Mesothelial cell of epicardium (in vitro differentiated cells): ENCODE measurements at places on chromosomes 16 and 17. TPM values are rescaled to one million over a fixed set of nuclear protein-coding genes. Genes with fewer than 3 reads are reported as not detected.

DNA sequence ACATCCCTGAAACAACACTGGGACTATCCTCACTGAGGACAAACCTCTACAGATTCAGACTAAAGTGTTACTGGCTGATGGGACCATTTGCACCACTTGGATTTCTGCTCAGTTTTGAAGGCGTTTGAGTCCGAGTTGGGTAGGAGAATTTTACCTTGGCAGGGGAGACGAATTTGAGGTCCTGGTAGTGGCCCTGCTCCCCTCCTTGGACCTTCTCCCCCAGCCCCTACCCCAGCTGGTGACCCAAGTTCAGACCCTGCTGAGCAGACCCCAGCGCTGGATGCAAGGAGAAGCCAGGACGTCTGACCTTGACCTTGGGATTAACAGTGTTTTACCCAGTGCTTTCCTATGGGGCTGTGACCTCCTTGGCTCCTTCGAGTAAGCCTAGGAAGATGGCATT, 13.6 kb downstream of the CACNG5 start:
- no peaks in the 10 kb centered on the region for H3K4me1 ChIP-seq
- no peak overlapping the region for H3K27ac ChIP-seq
- DNase-seq: no peak
- peaks cover 21% of the 10 kb centered on the region for H3K27me3 ChIP-seq

DNA sequence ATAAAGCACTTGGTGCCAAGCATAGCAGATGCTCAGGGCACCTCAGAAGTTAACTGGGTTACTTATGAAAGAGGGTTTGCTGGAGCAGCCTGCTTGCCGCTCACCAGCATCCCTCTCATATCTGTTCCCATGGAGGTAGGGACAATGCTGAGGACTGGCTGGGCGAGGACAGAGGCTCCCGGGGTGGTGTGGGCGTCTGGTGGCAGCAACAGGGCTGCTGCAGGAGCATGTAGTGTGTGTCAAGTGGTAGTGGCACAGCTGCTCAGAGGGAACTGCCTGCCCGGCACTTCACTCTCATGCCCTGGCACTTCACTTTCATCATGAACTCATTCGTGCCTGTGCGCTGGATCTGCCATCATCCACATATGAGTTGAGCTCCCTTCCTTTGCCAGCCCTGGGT, 26.9 kb upstream of the ZNHIT3 start:
- DNase-seq: no peak
- no peaks in the 10 kb centered on the region for H3K4me1 ChIP-seq
- H3K27ac ChIP-seq: no peak overlapping the region
- peaks cover 53% of the 10 kb centered on the region for H3K27me3 ChIP-seq
- H3K36me3 ChIP-seq: no peaks in the 10 kb centered on the region

Gene CASKIN1
- 8.9 to 9.8 TPM (median 9.8 TPM) in 3 replicates for total RNA-seq

Gene C16orf92
- total RNA-seq: not detected in 3 replicates

DNA sequence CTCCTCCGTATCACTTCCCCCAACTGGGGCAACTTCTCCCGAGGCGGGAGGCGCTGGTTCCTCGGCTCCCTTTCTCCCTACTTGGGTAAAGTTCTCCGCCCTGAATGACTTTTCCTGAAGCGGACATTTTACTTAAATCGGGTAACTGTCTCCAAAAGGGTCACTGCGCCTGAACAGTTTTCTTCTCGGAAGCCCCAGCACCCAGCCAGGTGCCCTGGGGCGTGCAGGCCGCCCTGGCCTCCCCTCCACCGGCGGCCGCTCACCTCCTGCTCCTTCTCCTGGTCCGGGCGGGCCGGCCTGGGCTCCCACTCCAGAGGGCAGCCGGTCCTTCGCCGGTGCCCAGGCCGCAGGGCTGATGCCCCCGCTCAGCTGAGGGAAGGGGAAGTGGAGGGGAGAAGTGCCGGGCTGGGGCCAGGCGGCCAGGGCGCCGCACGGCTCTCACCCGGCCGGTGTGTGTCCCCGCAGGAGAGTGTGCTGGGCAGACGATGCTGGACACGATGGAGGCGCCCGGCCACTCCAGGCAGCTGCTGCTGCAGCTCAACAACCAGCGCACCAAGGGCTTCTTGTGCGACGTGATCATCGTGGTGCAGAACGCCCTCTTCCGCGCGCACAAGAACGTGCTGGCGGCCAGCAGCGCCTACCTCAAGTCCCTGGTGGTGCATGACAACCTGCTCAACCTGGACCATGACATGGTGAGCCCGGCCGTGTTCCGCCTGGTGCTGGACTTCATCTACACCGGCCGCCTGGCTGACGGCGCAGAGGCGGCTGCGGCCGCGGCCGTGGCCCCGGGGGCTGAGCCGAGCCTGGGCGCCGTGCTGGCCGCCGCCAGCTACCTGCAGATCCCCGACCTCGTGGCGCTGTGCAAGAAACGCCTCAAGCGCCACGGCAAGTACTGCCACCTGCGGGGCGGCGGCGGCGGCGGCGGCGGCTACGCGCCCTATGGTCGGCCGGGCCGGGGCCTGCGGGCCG, 1.6 kb downstream of the HIC1 start:
- H3K27me3 ChIP-seq: peaks cover 19% of the 10 kb centered on the region
- peak overlapping the region; percentile 79 for H3K27ac ChIP-seq
- H3K4me1 ChIP-seq: peaks cover 40% of the 10 kb centered on the region
- peak; percentile 61 for DNase-seq
- H3K36me3 ChIP-seq: peaks cover 13% of the 10 kb centered on the region
- H3K4me3 ChIP-seq: peak overlapping the region; percentile 73

Gene ZNF263
- 43.5 to 45.5 TPM (median 44.9 TPM) in 3 replicates for total RNA-seq

DNA sequence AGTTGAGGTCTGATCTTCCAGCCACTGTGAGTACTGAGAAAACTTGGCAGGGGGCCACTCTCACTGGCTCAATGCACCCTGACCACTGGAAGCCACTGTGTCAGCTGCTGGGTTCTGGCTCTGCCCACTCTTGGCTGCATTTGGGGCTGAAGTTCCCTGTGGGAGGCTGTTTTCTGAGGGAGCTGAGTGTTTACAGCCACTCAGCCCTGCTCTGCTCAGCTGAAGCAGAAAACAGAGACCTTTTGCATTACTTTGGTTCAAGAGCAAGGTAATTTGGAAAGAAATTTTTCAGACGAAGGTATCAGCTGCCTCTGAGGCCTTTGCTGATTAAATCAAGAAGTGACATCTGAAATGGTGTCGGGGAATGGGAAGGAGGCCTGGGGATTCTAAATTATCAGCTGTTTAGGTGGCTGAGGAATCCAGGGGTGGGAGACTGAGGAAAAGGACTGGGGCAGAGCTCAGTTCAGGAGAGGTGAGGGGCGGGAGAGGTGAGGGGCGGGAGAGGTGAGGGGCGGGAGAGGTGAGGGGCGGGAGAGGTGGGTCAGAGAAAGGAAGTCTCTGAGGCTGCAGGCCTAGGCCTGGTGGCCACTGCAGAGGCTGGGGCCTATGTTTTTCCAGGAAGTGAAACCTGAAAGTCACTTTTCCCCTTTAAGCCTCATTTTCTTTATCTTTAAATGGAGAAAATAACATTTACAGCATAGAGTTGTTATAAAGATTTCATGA, at the start of gene ACSM5:
Gene ACSM5, plus strand, starts transcription at position 137 of the 723 bp plus-strand sequence. CDS start 1,951 bp downstream, outside the sequence.
- H3K27ac ChIP-seq: peak within 1 kb of the TSS; percentile 76
- no peak for DNase-seq
- no peak within 1 kb of the TSS for H3K4me3 ChIP-seq

DNA sequence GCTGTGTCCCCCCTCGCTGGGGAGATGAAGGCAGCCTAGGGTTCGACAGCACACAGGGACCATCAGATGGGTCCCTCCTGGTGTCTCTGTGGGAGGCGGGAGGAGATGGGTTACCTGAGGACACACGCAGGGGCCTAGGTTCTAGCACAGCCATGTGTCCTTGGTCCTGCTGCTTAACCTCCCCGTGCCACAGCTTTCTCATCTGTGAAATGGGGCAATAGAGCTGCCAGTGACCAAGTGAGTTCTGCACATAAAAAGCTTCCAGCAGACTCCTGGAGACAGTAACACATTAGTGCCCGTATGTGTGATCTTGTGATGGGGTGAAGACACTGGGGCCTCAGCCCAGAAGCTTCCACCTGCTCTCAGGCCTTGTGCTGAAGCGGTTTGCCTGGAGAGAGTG, 96.0 kb upstream of the GSE1 start:
- DNase-seq: no peak
- H3K4me3 ChIP-seq: no peak overlapping the region
- H3K4me1 ChIP-seq: peaks cover 62% of the 10 kb centered on the region
- H3K36me3 ChIP-seq: peaks cover 10% of the 10 kb centered on the region
- H3K27me3 ChIP-seq: no peaks in the 10 kb centered on the region

GRCh38 chr17:45719335-45720071, 64.6 kb upstream of the CRHR1 start:
- H3K36me3 ChIP-seq: no peaks in the 10 kb centered on the region
- H3K27me3 ChIP-seq: peaks cover 75% of the 10 kb centered on the region
- no peaks in the 10 kb centered on the region for H3K4me1 ChIP-seq
- DNase-seq: no peak
- H3K27ac ChIP-seq: no peak overlapping the region
- no peak overlapping the region for H3K4me3 ChIP-seq
